ENCODE measurements at places on chromosomes 12 and 14.

- no peak for DNase-seq
Measured at GRCh38 chr12:92601680-92602079, 101.1 kb upstream of the PLEKHG7 start.

- peak; percentile 76 for DNase-seq
Measured at GRCh38 chr14:72904840-72905561, 11.1 kb upstream of the DPF3 start.

- DNase-seq, result no peak
Measured at GRCh38 chr14:100408350-100409002, 85.3 kb downstream of the SLC25A47 start.

GRCh38 chr12:89384050-89384758 lies 31.9 kb upstream of the DUSP6 start:
- DNase-seq, result peak; percentile 60

DNA sequence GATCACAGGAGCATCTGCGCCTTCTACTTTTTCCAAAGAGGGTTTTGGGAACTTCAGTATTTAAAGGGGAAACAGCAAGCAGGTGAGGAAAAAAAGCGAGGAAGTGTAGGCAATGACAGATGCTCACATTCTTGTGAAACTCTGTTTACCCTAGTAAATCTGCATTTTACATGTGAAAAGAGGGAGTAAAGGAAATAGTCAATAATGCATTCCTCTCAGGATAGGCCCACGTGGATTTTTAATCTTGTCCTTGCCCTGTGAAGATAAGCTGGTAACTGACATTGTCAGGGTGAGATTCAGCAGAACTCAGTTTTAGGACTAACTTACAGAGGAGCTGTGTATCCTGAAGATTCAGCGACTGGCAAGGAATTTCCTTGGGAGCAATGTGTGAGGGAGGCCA lies 1119.2 kb upstream of the TMEM132C start:
- DNase-seq, result no peak

DNA sequence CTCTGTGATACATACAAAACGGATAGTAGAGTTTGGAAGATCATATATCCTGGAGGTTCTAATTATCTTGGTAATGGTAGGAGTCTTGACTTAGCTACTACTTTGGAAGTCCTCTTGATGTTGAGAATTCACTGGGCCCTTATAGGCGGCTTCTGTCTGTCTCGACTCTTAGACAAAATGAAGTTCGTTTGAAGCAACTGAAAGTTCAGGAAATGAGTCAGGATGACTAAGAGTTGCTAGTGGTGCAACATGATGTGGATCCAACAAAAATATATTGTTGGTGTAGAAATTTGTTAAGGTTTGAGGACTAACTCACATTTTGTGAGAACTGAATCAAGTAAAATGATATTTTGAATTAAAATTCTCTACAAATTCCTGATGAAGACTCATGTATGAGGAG lies 272.7 kb downstream of the AEBP2 start:
- no peak for DNase-seq

GRCh38 chr12:14244876-14245669 lies 120.4 kb upstream of the ATF7IP start:
- no peak for DNase-seq

DNA sequence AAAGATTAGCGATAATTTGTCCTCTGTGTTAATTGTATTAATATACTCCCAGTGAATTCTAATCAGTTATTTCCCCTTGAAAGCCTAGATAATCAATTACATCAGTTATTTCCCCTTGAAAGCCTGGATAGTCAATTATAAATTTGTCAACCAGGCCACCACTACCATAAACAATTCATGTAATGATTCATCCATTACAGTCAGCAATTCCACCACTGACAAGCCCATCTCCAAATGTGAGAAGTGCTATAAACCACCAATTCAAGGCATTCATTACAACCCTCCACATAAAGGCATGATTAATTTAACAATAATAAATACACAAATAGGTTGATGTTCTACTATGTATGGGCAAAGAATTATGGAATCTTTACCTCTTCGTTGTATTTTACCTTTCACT lies 40.9 kb downstream of the INTS13 start:
- DNase-seq, result no peak

GRCh38 chr14:50067723-50068495 lies 48.5 kb downstream of the VCPKMT start:
- DNase-seq, result no peak

GRCh38 chr12:55068416-55069010 lies 48.7 kb downstream of the NEUROD4 start:
- no peak for DNase-seq

GRCh38 chr14:57479197-57479596 lies 14.5 kb downstream of the CCDC198 start:
- DNase-seq, result no peak

DNA sequence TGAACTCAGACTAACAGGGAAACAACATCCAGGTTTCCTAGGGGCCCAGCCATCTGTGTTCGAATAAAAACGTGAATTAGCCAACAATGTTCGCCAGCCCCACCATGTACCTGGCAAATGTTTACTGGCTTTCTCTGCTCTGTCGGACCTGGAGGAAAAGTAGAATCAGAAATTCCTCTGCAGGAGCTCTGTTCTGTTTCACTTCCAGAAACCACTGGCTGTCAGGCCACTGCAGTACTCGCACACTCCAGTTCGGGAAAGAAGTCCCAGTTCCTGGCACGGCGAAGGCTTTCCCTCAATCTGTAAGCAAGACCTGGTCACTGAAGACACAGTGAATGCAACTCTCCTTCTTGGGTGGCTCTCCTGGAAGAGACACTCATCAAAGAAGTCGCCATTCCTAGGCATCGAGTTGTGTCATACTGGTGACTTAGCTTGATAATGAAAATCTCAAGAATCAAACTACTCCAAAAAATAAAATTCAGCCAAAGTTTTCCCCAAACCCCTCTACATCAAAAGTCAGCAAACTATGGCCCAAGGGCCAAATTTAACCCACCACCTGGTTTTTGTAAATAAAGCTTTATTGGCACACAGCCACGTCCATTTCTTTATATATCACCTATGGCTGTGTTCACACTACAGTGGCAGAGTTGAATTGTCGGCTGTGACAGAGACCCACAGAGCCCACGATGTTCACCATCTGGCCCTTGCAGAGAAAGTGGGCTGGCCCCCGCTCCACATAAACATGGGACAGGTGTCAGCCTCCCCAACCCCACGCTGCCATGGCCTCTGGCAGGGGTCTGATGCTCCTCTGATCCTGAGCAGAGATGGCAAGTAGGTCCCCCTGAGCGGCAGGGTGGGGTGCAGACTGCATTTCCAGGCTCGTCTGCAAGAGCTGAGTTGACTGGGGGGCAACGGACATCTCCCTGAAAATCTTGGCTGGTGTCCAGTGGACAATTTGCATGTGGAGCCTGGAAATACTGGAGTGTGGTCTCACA lies 189.2 kb upstream of the DIO3 start:
- DNase-seq, result no peak

DNA sequence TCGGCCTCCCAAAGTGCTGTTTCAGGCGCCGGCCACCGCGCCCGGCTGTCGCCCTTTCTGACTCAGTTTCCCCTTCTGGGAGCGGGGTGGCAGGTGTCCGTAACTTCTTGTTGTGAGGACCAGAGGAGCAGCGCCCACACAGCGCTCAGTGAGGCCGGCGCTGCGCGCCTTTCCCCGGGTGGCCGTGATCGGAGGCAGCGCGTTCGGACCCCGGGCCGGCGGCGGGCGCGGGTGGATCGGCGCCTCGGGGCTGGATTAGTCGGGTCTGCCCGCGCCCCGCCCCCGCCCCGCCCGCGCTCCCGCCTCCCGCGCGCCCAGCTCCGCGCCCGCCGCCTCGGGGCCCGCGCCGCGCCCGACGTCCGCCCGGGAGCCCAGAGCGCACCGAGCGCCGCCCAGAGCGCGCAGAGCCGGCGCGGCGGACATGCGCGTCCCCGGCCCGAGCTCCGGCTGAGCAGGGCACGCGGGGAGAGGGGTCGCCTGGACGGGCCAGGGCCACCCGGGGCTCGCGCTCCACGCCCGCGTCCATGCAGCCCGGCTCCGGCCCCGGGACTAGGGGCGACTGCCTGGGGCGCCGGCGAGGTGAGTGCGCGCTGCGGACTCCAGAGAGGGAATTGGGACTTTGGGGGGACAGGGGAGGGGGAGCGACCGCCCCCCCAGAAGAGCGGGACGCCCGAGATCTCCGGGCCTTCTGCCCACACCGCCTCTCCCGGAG lies 50.6 kb downstream of the LRCOL1 start:
- DNase-seq, result no peak

DNA sequence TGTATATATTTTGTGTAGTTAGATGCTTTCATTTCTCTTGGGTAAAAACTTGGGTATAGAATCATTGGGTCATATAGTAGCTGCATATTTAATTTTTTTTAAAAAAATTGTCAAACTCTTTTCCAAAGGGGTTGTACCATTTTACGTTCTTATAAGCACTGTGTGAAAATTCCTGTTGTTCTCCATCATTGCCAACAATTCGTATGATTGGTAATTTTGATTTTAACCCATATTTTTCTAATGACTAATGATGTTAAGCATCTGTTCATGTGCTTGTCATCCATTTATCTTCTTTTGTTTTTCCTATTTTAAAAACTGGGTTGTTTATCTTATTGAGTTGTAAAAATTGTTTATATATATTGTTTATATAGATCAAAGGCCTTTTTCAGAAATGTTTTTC lies 77.4 kb downstream of the OTOGL start:
- no peak for DNase-seq

Data from ureter (tissue), 1 donor.